ENCODE measurements at places on chromosomes 7 and 10.

DNA sequence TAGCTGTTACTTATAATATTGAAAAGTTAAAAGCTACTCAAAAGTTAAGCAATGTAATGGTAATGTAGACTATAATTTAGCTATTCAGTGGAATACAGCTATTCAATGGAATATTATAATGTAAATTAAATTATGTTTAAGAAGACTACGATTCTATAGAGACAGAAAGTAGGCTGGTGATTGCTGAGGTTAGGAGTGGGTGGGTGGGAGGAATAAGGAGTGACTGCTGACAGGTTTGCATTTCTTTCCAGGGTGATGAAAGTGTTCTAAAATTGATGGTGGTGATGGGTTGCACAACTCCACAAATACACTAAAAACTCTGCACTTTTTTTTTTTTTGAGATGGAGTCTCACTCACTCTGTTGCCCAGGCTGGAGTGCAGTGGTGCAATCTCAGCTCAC is 21.4 kb downstream of the DENND2A start:
- no peak for DNase-seq

DNA sequence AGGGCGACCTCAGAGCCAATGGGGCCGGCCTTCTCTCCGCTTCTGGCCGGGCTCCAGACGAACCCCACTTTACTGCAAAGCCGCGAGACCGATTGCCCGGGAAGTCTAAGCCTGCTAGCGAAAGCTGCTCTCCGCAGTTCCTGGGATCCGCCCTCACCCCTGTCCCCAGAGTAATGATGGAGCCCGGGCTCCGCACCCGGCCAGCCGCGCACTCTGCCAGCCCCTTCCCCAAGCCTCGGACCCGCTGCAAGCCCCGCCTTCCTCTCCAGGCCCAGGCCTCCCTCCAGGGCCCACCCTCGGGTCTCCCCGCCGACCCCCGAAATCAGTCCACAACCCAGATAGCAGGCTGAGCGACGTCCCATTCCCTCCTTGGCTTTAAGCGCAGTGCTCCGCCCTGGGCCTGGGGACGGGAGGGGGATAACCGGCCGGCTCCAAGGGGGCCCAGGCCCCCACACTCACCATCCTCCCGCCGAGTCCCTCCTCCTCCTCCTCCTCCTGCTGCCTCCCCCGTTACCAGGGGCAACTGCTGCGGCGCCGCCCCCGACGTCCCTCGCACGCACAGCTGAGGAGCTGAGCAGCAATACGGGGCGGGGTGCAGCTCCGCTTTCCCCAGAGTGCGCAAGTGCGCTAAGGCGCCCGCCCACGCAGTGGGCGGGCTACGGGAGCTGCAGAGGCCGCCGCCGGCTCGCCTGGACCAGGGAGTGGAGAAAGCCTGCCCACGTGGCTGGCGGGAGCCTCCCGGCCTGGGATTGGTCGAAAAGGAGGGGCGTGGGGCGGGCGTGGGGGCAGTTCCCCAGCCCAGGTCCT is at the start of gene ARL3:
ARL3 (minus strand) TSS at position 584 of the 807 bp plus-strand sequence; CDS start at position 462, 122 bp downstream.
- DNase-seq = peak; percentile 99

DNA sequence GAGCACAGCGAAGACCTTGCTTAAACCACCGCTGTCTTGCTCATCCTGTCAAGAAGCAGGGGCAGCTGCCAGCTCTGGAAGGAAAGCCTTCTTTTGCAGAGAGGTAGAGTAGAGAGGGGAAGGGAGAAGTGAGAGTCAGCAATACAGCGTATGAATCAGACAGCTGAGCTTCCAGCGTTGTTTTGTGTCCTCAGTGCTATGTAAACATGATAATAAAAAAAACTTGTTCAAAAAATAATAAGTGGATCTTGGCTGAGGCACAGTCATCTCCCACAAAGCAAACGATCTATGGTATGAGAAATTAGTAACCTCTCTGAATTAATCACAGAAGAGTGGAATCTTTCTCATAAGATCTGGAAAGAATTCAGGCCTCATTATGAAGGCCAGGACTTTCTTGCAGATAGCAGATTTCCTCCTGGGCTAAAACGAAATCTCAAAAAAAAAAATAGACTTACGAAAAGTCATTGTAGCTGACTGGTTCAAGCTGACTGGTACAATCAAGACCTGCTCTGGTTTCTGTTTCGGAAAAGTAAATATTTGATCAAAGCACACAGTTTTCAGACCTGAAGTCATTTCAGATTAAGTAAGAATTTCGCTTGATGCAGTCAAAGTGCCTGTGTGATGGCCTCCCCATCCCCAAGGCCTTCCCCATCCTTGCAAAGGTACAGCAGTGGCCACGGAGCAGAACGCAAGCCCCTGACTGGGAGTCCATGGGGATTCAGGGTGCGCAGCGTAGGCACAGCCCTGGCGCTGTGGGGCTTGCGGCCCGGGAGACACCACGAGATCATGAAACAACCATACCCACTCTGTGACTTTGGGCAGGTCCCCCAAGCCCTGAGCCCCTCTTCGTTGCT is 29.4 kb downstream of the CHST15 start:
- DNase-seq = no peak

GRCh38 chr7:30877015-30877769 is 34.5 kb upstream of the AQP1 start:
- no peak for DNase-seq
